ENCODE measurements at places on chromosomes 2 and 18.
A peak's percentile ranks its signal among the peaks of the same experiment; 100 is the strongest.

- DNase-seq, result no peak
Measured at GRCh38 chr2:236180831-236181453, 12.8 kb upstream of the GBX2 start.

- no peak for DNase-seq
Measured at GRCh38 chr2:216618785-216619184, 14.4 kb upstream of the IGFBP2 start.

- no peak for DNase-seq
Measured at GRCh38 chr2:171230176-171230575, 69.5 kb upstream of the TLK1 start.

- no peak for DNase-seq
Measured at GRCh38 chr2:214706986-214707385, 102.5 kb downstream of the BARD1 start.

GRCh38 chr2:4549666-4550210, 846.4 kb downstream of the DCDC2C start:
- no peak for DNase-seq

DNA sequence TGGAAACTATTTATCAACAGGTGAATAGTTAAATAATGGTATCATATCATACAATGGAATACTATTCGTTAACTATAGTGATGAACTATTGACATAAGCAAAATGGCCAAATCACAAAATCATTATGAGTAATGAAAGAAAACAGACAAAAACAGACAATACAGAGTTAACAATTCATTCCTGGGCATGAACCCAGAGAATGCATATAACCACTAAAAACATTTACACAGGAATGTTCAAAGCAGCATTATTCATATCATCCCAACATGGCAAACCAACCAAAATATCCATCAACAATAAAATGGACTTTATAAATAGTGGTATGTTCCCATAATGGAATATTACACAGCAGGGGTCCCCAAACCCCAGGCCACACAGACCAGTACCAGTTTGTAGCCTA, 131.2 kb upstream of the CYP1B1 start:
- DNase-seq, result no peak

DNA sequence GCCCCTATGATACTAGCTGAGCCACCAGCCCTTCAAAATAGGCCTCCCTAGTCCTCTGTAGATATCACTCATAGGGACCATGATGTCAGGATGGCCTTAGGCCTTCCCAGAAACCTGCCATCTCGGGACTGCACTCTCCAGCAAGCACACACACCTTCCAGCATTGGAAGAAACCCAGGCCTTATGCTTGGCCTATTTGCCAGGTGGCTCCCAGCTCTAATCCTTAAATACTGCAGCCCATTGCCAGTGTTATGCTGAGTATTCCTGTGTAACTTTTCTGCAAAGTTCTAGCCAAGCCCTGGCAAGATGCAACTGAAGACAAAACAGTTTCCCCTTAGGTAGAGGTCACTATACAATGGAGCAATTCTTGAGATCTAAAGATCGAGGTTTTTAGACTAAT, 316.5 kb downstream of the SETBP1 start:
- DNase-seq, result no peak

- DNase-seq, result no peak
Measured at GRCh38 chr18:48227206-48227605, 182.0 kb downstream of the ZBTB7C start.

GRCh38 chr2:227154986-227155774, 8.8 kb downstream of the COL4A4 start:
- DNase-seq, result no peak

DNA sequence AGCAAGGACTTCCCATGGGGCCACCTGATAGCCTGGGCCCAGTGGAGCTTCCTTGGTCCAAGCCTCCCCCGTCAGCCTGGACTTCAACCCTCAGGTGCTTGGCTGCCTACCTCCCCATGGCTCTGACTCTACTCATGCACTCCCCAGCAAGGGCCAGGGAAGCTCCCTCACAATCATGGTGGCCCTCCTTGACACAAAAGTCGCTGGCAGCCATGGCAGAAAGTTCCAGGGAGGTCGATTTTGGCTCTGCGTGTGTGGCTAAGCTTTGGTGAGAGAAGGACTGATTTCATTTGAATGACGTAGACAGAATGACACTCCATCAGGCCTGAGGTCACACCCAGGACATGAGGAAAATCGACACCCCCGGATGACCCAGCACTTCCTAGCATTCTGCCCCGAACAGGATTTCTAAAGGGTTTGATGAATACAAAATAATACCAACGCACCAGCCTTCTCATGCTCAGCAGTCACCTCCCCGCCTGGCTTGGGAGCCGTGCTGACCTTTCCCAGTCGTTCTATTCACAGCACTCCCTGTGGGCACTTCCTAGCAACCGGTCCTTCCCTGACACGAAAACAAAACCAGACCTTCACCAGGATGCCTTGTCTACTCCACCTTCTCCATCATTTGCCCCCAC, 52.7 kb downstream of the LBH start:
- no peak for DNase-seq

DNA sequence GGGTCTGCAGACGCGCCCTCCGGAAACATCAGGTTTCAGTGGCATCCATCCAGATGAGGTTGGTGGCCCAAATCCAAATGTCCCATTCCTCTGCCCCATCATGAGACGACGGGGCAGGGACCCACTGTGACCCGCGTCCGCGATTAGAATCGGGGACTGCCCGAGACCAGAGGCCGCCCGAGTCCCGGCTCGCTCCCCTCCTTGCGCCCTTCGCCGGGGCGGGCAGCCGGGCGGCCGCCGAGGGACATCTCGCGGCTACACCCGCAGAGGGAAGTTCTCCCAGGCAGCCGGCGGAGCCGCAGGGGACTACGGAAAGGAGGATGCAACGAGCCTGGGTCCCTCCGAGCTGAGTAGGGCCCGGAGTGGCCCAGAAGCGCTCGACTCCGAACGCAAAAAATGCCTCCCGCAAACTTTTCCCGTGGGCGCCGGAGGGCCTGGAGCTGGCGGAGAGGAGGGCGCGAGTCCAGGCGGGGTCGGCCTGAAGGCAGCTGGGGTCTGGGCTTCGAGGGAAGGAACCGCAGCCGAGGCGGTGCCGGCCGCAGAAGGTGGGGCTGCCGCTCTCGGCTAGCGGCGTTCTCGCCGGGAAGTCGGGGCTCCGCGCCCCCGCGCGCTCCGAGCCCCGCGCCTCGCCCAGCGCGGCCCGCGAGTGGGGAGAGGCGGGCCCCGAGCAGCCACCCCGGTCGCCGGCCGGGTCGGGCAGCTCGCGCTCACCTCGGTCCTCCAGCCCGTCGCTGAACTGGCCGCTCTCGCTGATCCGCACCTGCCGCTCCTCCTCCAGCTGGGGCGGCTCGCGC, 580 bp downstream of the TMEM163 start:
- peak; percentile 28 for DNase-seq

DNA sequence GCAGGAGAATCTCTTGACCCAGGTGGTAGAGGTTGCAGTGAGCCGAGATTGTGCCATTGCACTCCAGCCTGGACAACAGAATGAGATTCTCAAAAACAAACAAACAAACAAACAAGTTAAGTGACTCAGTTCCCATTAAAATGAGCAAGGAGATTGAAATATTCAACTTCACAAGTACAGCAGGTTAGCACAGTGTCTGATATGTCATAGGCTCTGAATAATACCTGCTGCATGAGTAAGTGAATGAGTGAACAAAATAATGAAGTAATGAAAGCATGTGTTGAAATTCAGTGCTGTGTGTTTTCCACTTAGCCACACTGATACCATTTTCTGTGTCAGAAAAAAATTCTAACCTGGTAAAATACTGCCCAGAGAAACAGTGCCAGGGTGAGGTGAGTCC, 41.9 kb upstream of the SETBP1 start:
- no peak for DNase-seq

- DNase-seq, result no peak
Measured at GRCh38 chr2:130843321-130843985, 6.7 kb downstream of the ARHGEF4 start.

DNA sequence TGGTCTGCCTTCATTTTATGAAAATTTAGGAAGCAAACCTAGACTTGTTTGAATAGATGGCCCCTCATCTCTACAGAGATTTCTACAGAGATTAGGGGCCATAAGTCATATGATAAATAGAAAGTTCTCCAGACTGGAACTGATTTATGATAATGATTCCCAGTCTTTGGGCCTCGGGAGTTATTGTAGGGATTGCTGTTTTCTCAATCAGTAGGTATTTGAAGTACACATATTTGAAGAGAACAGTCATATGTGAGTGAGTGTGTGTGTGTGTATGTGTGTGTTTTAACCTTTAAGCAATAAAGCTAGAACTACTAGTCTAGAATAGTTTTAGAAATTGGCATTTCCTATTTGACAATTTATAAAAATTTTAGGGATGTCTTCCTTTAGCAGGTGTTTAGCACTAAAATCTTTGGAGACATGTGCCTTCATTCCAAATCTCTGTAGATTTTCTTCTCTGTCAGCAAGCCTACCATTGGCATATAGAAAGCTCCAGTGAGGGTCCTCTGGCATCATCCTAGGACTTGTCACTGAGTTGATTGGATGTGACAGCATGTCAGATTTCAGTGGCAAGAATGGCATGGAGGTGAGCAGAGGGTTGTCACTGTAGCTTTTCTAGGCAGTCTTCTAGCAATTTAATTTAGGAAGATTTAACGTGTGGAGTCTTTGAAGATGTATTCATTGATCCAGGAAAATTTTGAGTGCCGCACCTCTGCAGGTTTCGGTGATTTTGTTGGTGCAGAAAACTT, 71.2 kb downstream of the MYO1B start:
- no peak for DNase-seq

GRCh38 chr2:184793176-184793575, 194.8 kb downstream of the ZNF804A start:
- no peak for DNase-seq

DNA sequence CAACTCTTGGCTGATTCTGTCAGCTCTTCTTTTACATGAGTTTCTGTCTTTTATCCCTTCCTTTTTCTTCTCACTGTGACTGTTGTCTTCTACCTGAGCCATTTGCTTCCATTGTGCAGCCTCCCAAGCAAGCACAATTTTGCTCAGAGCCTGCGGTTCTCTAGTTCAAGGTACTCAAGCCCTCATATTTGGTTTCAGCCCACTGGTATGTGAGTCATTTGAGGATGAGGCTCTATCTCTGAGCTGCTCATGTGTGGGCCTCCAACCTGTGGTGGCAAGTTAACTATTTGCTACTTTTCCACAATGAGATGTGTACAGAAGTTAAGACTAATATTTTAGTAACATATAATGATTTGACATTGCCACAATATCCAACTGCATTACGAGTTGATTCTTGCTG, 183.0 kb downstream of the PHLPP1 start:
- DNase-seq, result peak; percentile 16

- DNase-seq, result no peak
Measured at GRCh38 chr18:936941-937340, 32.3 kb downstream of the ADCYAP1 start.

DNA sequence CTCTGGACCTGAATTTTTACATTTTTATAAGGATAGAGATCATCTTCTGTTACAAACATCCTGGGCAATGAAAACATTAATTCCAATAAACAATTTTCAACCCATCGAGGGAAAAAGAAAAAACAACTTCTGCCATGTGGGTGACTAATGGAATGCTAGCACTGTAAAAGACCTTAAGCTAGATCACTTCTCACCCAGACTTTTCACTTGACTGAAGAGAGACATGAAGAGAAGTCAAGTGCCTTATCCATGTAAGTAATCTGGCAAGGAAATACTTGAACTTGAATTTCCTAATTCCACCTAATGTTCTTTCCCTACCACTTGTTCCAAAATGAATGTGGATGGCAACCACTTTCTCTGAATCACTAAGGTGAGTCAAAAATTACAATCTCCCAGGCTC, 98.3 kb upstream of the ACVR1C start:
- DNase-seq, result no peak

DNA sequence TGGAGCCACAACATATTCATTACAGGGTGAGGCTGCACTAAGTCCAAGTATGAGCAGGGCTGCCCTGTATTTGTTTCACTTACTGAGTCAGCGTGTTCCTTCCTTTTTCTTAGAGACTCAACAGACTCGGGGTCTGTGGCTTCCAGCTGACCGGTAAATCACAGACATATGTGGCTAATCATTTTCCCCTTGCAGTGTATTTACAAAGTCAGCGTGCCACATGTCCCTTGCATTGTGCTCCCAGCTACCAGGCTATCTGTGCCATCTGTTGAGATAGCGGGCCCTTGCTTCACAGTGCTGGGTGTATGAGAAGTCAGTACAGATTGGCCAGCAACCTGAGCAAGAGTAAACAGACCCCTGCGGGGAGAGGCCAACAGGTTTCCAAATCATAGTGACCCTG, 254.3 kb downstream of the LRRTM1 start:
- no peak for DNase-seq

DNA sequence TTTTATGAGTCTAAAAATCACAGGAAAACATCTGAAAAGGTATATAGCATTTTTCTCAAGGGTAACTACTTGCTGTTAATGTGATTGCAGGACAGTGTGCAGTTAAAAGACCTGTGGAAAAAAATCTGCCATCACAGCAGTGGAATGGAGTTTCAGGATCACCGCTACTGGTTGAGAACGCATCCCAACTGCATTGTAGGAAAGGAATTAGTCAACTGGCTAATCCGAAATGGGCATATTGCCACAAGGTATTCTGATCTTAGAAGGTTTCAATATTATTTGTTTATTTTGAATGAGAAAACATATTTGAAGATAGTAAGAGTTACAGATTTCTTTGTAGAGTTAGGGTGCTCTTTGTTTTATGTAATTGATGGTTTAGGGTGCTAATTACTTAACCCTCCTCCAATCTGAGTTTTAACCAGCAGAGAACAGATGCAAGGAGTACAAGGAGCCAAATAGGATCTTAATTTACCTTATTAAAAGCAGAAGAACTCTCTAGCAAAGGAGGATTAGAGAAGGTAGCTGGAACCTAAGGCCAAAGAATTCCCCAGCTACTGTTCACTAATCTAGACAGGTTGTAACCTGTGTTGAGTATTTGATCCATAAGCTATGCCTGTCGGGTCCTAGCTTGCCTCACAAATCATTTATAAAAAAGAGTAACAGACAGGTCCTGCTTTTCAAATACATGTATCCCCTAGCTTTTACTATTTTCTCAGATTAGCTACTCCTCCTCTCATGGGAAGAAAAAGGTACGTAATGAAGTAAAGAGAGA, 35.0 kb downstream of the PIKFYVE start:
- no peak for DNase-seq

DNA sequence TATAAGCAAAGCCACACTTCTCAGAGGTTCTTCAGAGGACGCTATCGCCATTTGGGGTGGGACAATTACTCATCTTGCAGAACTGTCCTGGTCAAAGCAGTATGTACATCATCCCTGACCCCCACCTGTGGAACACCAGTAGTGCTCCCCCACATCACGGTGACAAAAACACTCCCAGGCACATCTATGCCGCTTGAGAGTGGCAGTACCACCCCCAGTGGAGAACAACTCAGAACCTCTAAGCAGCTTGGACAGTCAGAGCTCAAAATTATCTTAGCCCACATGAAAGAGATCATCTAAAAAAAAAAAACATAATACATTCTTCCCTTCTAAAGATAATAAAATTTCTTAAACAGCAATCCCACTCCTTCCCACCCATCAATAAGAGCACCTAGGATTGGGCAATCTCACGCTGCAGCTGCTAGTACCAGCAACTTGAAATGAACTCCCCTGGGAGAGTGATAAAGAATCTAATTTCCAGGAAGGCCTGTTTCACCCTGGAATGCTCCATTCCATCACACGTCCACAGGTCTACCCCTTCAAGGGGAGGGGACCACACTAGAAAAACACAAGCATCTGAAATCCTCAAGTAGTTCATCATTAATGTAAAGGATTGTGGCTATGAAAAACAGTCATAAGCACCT, 31.7 kb downstream of the LRP2 start:
- DNase-seq, result no peak

Data from GM19239 (cell line).